ENCODE measurements at places on chromosomes 3 and 15. TPM values are rescaled to one million over a fixed set of nuclear protein-coding genes. Genes with fewer than 3 reads are reported as not detected.
A peak's percentile ranks its signal among the peaks of the same experiment; 100 is the strongest.

DNA sequence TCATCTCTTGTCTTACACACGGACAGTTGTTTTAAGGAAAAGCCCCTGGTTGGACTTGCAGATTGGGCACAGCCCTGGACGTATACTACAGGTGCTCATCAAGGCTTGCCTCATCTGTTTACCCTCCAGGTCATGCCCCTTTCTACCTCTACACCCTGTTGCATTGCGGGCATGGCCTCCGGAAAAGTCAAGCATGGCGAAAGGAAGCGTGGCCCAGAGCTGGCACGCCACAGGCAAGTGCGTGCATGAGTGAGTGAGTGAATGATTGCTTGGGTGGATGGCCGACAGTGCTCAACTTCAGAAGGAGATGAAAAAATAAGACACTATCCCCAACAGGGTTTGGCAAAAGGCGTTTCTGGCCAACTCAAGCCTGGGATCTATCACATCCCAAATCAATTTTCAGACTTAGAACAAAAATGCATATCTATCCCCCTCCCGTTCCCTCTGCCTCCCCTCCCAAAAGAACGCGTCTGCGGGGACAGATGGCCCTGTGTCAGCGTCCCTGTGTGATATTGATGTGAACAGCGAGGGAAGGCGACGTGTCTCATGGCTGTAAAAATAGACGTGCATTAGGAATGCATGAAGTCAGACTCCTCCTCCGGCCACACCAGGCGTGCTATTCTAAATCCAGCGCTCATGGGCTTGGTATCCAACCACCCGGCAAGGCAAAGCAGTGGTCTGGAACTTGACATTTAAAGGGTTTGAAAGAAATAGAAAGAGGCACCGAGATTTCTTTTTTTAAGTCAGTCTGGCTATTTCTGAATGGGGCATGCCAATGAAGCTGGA lies 96.0 kb downstream of the RPLP1 start:
- DNase-seq, result no peak
- H3K27me3 ChIP-seq, result peaks cover 9% of the 10 kb centered on the region

Gene CFAP44
- total RNA-seq, result 2.9 TPM

DNA sequence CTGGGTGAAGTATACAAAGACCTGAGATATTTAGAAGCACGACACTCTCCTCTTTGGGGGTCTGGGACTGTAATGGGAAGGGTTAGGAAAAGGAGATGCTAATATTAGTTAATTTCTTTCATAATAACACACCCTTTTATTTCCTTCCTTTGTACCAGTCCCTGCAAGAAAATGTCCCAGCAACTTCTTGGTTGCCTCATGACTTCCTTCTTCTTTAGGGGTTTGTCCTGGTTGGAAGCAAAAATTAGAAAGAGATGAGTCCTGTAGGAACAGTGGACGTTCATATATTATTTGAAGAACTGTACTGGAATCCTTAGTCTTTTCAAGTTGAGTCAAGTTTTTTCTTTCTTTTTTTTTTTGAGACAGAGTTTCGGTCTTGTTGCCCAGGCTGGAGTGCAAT lies 227.8 kb upstream of the TBL1XR1 start:
- H3K4me1 ChIP-seq, result peaks cover 59% of the 10 kb centered on the region
- peaks cover 2% of the 10 kb centered on the region for H3K27me3 ChIP-seq
- no peak overlapping the region for H3K4me3 ChIP-seq

DNA sequence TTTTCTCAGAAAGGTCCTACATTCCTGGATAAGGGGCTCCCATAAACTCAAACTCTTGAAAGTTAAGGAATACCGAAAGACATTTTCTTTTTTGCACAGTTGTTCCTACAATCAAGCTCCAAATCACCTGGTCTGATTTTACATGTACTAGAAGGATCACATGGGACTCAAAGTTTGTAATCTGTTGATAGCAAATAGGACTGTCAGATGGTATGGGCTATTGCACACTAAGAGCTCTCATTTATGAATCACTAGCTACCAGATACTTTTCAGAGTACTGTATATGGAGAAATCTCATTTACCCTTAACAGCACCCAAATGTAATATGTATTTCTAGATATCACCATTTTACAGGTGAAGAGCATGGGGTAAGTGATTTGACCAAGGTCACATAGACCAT lies 49.5 kb upstream of the CMSS1 start:
- no peak overlapping the region for H3K27ac ChIP-seq
- DNase-seq, result no peak
- no peaks in the 10 kb centered on the region for H3K4me1 ChIP-seq
- no peaks in the 10 kb centered on the region for H3K27me3 ChIP-seq

GRCh38 chr3:184154885-184155643 lies at the start of gene DVL3:
Gene DVL3, plus strand, starts transcription at chr3:184155377. Its CDS starts 259 bp downstream, at chr3:184155636.
- H3K36me3 ChIP-seq, result no peaks in the 10 kb centered on the region
- H3K27ac ChIP-seq, result peak within 1 kb of the TSS; percentile 60
- H3K4me1 ChIP-seq, result peaks cover 18% of the 10 kb centered on the region
- H3K4me3 ChIP-seq, result peak within 1 kb of the TSS; percentile 95

Gene RBPMS2
- 0.12 TPM for total RNA-seq

Gene PRR20G
- not detected for total RNA-seq

DNA sequence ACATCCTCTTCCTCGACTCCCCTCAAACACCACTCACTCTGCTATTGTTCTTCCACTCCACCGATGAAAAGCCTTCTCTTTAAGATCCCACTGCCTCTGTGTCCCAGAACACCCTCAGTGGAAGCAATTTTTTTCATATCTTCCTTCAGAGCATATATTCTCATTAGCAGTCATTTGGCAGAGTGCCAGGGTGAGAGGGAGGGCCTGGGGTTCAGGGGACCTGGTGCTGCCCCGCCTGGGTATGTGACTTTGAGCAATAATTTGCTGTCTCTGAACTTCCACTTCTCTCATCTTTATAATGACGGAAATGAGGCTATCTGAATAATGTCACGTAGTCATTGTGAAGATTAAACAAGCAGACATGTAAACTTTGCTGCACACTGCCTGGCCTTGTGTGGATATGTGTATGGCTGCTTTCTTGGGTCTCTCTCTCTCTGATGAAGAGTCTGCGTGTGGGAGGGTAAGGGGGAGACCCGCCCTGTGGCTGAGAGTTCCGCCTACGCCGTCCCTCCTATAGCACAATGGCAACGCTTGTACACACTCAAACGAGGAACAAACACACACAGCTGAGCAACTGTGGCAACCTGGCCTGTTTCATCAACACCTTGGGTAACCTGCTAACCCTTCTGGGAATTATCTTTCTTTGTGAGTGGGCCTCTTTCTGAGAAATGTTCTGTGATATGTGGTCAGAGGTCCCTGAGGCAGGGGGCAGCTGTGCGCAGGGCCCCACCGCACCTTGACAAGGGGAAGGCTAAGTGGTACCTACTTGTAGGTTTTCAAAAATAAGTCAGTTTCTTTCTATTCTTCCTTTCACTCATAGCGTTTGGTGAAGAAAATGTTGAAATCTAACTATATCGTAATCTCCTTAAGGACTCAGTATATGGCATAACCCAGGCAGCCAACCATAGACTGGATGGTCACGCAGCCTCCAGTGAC lies 369.8 kb downstream of the SV2B start:
- peak; percentile 87 for DNase-seq
- H3K4me3 ChIP-seq, result peak overlapping the region; percentile 27
- peaks cover 58% of the 10 kb centered on the region for H3K4me1 ChIP-seq
- H3K36me3 ChIP-seq, result no peaks in the 10 kb centered on the region

- no peaks in the 10 kb centered on the region for H3K36me3 ChIP-seq
- no peaks in the 10 kb centered on the region for H3K27me3 ChIP-seq
- H3K4me1 ChIP-seq, result peaks cover 55% of the 10 kb centered on the region
- no peak for DNase-seq
Observed at GRCh38 chr15:62125773-62126172, 39.3 kb downstream of the C2CD4B start.

Gene LRRN1
- 0.17 TPM for total RNA-seq

Gene SLC6A1
- total RNA-seq, result not detected

Gene GABRR3
- total RNA-seq, result not detected

- no peaks in the 10 kb centered on the region for H3K27me3 ChIP-seq
- H3K27ac ChIP-seq, result no peak overlapping the region
- H3K4me3 ChIP-seq, result no peak overlapping the region
Observed at GRCh38 chr3:69865925-69866679, 126.8 kb downstream of the MITF start.

DNA sequence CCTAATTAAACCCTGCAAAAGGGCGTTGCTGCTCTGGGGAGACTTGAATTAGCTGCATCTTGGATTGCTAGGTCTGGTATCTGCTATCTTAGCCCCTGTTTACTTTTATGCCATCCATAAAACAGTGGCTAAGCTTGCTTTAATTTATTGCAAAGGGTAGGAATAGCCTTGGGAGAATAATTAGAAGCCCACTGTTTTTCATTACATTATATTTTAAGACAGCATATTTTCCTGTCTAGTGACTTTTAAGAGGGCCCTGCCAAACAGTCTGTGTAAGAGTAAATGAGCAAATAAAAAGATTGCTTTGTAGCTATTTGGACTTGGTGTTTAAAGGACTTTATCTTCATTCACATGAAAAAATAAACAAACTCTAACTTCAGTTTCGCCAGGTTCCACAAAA lies 17.4 kb upstream of the SUSD5 start:
- DNase-seq, result no peak
- no peak overlapping the region for H3K4me3 ChIP-seq
- H3K4me1 ChIP-seq, result no peaks in the 10 kb centered on the region
- no peak overlapping the region for H3K27ac ChIP-seq
- H3K36me3 ChIP-seq, result no peaks in the 10 kb centered on the region

GRCh38 chr15:73375755-73376305 lies 7.1 kb upstream of the HCN4 start:
- no peak overlapping the region for H3K27ac ChIP-seq
- H3K36me3 ChIP-seq, result no peaks in the 10 kb centered on the region
- peaks cover 16% of the 10 kb centered on the region for H3K27me3 ChIP-seq
- no peak for DNase-seq

DNA sequence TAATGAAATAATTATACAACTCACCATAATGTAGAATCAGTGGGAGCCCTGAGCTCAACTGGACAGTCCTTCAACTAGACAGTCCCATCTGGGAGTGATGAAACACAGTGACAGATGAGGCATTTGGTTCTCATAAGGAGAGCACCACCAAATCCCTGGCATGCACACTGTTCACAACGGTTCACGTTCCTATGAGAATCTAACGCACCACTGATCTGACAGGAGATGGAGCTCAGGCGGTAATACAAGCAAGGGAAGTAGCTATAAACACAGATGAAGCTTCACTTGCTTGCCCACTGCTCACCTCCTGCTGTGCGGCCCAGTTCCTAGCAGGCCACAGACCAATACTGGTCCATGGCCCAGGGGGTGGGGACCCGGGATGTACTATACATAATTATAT lies 17.0 kb downstream of the PRKAR2A start:
- no peak overlapping the region for H3K27ac ChIP-seq
- H3K36me3 ChIP-seq, result peaks cover 3% of the 10 kb centered on the region
- no peak overlapping the region for H3K4me3 ChIP-seq
- no peak for DNase-seq

DNA sequence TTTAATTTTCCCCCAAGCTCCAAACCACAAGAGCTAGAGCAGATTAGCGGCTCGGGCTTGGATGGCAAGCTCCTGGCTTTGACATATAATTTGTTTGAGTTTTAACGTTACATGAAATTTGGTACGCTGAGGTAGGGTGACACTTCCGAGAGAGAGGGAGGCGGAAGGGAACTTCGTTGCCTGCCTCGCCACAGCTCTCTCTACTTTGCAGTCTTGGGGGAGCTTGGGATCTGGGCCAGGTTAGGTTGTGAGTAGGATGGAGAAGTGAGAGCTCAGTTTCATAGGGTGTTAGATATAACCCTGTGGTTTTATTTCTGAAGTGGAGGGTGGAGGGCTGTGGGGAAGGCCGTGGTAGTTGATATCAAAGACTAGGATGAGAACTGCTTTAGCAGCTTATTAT lies 39.7 kb downstream of the LRTM1 start:
- no peaks in the 10 kb centered on the region for H3K27me3 ChIP-seq
- no peaks in the 10 kb centered on the region for H3K4me1 ChIP-seq
- H3K36me3 ChIP-seq, result no peaks in the 10 kb centered on the region

Gene SLC7A14
- not detected for total RNA-seq

Gene FGF12
- not detected for total RNA-seq

Gene P2RY1
- total RNA-seq, result 0.17 TPM

Gene SLC38A3
- not detected for total RNA-seq
